ENCODE measurements at places on chromosomes 11 and 22.

GRCh38 chr11:78432058-78432515, 14.5 kb upstream of the GAB2 start:
- DNase-seq: no peak

DNA sequence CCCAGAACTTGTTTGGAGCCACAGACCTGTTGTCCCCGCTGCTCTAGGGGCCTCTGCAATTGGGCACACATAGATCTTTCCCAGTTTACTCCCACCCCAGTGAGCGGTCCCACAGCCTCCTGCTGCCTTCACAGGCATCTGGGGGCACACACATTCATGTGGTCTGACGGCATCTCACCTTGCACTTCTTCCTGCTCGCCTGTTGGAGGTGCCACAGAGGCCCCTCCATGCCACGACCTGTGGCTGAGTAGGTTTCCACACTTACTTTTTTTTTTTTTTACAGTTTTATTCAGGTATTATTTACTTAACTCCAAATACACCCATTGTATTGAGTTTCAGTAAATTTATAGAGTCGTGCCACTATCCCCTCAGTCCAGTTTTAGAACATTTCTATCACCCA, 68.9 kb upstream of the SEPTIN5 start:
- no peak for DNase-seq

DNA sequence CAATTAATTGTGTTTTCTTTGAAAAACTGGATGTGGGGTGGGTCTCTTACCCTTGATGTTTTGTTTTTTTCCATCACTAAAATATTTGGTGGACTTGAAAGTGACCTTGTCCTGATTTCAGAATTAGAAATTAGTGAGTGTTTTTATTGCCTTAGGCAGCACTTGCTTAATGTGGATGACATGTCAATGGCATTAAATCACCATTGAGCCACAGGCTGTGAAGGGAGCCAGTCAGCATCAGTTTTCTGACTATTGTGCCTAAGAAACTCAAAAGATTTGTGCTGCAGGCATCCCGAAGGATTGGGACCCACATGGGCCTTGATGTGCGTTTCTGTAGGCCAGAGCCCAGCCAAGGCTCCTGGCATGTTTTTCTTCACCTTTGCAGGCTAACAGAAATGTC, 53.8 kb downstream of the SWAP70 start:
- DNase-seq: no peak

DNA sequence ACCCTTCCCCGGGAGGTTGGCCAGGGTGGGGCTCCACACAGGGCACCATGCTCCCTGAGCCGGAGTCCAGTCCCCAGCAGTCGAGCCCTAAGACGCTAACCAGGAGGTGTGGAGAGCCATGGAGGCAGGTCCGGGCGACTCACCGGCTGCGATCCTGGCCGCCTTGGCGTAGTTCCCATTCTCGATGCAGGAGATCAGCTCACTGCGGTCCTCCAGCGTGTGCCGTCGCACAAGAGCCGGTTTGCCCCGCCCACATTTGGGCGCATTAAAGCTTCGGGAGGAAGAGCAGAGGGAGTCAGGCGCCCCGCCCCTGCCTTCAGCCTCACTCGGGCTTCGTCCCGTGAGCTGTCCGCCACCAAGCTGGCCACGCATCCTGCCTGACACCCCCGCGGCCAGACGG, 50.8 kb downstream of the BRD1 start:
- no peak for DNase-seq

- no peak for DNase-seq
Observed at GRCh38 chr22:19062943-19063308, 59.3 kb downstream of the DGCR2 start.

- no peak for DNase-seq
Observed at GRCh38 chr22:47199261-47199978, 437.0 kb downstream of the TBC1D22A start.

- no peak for DNase-seq
Observed at GRCh38 chr11:113781682-113782081, 2.1 kb downstream of the CLDN25 start.

DNA sequence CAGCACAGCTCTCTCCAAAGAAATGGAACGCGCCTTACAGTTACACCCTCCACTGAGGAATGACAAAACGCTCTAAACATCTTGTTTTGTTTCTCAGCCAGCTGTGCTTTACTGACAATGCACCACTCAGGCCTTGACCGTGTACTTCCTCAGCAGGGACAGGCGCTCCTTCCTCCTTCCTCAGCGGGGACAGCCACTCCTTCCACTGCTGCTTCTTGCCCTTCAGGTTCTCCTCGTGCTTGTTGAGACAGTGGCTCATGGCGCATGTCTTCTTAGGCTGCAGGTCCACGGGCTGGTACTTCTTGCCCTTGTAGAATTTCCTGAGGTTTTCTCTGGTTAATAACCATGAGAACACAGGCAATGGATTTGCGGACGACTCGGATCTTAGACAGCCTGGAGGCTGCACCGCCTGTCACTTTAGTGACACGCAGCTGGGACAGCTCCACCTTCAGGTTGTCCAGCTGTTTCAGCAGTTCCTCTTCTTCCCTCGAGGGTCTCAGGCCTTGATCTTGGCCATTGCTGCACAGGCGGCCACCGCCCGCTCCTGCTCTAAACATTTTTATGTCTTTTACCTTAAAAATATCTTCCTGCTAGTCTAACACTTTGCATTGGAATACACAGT, 613.8 kb downstream of the BRD1 start:
- DNase-seq: peak; percentile 6

- no peak for DNase-seq
Observed at GRCh38 chr11:12556788-12557384, 117.3 kb upstream of the TEAD1 start.

- DNase-seq: no peak
Observed at GRCh38 chr22:26713823-26714449, 56.5 kb downstream of the MIAT start.

- no peak for DNase-seq
Observed at GRCh38 chr11:122140500-122140899, 24.5 kb upstream of the BLID start.

GRCh38 chr11:92251980-92252379, 27.4 kb downstream of the FAT3 start:
- no peak for DNase-seq

DNA sequence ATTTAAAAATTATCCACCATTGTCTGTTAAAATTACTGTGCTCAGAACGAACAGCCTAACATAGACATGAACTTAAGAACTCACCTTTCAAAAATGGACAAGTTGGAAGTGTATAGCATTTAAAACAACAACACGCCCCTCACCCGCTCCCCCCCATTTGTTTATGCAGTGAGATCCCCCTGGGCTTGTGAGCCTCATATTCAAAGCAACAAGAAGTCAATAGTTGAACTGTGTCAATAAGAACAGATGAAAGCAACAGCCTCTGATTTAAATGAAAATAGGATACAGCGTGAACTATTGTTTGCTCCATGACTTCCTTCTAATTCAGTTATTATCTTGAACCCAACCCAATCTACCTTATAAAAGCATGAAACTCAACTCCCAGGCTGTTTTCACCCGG, 314.2 kb downstream of the BLID start:
- DNase-seq: no peak

DNA sequence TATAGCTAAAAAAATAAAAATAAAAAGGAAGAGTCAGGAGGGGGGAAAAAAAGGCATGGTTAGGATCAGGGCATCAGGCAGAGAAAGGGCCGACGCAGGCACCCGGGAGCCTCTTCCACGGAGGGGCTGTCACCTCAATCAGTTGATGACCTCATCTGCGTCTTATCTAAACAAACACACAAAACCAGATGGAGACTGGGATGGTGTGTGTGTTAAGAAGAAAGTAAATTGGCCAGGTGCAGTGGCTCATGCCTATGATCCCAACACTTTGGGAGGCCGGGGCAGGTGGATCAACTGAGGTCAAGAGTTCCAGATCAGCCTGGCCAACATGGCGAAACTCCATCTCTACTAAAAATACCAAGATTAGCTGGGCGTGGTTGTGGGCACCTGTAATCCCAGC, 63.6 kb downstream of the DHCR7 start:
- DNase-seq: no peak

- DNase-seq: no peak
Observed at GRCh38 chr11:19727246-19727645, 14.6 kb downstream of the NAV2 start.

DNA sequence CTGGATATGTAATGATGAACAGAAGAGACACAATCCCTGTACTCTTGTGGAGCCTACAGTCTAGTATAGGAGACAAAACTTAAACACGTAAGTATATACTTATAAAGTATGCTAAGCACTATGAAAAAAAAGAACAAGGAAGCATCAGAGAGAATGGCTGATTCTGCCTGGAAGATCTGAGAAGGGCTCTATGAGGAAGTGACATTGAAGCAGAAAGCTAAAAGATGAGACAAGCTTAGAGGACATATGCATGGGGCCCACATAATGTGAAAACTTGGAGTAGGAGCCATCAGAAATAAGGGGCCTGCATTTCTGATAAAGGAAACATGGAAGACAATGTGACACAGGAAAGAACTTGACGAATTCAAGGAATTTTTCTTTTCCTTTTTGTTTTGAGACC, 16.6 kb downstream of the SAA1 start:
- no peak for DNase-seq

DNA sequence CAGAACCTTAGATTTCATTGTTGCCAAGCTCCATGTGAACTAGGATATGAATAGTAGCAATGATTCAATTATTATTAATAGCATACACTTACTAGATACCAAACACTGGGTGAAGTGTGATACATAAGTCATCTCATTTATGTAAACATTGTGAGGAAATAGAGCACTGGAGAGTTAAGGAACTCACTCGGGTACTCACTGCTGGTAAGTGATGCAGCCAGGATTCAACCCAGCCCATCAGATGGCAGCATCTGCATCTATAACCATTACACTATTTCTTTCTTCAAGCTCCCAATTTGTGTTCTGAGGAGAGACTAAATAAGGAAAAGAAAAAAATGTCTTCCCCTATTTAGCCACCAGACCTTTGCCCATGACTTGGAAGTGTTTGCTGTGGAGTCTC, 10.2 kb upstream of the ALG8 start:
- DNase-seq: no peak

DNA sequence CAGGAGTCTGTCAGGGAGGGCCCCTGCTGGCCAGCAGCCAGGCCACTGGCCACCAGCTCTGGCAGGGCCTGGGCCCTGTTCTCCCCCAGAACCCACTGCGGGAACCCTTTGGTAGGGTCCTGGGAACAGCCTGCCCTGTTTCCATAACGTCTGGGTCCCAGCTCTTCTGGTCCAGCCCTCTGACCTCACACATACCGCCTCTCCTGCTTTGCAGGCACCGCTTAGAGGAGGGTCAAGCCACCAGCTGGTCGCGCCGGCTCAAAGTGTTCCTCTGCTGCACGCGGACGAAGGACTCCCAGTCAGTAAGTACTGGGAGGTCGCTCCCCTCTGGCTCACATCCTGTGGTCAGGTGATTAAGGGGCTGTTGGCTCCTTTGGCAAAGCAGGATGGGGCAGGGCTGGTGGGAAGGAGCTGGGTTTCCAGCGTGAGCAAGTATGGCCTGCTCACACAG, 26.6 kb upstream of the MYRF start:
- DNase-seq: no peak

DNA sequence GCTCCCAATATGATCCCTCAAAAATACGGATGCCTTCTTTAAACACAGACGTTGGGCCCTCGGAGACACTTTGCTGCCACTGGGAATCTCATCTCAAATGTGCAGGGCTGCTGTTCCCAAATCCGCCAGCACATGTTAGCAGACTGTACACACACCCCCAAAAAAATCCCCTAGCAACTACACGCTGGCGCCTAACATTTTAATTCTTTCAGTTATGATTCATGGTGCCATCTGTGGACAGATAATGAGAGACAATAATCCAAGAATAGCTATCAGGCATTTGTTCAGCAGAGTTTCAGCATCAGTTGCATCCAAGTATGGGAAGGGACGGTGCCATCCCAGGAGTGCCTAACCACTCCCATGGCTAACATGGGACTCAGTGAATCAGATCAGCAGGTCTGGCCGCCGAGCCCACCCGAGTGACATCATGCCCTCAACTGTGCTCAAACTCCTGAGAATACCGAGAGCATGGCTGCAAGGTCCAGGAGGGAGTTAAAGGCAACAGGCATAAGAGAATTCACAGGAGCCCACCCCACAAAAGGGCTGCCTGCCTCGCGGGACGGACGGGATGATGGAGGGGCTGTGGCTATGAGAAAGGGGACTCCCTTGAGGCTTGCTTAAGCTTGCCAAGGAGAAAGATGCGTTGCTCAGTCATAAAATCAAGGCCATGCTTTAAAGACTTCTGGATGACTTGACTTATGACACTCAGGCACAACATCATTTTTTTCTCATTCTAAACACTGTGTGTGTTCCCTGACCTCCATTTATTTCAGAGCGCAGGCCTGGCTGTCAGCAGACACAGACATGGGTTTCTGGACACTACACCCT, 337.0 kb downstream of the SHANK2 start:
- DNase-seq: no peak

DNA sequence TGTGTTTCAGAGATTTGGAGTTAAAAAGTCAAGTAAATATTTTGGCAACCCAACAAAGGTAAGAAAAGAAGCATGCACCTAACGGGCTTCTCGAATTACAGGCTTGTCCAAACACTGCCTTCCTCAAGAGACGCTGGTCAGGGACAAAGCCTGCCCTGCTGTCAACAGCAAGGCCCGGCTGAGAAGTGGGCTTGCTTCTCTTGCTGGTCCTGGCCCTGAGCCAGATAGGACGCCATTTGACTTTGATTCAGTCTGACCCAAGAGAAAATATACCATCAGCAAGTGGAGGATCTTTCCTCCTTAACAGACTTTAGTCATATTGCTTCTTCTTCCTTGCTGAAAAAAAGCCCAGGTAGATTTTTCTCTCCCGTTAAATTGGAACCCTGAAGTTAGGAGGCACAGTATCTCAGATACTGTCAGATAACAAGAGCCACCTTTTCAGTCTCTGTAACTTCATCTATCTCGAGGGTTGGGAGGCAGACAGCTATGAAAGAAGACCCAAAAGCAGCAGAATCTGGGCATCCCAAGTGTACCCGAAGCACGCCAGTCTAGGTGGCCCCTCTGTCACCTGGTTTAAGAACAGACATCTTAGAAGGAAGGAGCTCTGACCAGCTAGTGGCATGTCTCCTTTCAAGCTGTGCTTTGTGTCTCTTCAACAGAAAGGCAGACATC, 57.5 kb downstream of the C22orf31 start:
- DNase-seq: no peak

DNA sequence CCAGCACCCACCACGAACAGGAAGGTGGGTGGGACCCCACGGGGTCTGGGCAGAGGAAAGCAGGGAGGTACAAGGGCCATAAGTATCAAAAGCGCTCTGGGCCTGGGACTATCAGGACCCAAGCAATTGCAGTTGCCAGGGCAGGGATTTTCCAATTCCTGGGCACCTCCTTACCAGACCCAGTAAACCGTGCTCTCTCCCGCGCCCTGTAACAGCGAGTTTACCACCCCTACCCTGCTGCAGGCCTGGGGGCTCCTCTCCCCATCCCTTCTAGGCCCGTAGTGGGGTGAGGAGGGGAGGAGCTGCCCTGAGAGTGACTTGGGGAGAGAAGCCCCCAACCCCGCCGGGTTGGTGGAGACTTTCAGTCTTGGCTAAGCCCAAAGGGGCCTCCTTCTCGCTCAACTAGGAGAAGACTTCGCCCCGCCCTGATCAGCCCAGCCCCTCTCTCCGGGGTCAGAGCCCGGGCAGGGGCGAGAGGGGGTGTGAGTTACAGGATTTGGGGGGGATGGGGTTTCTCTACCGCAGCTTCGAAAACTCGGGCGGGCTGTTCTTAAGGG, 5.4 kb downstream of the PAX6 start:
- no peak for DNase-seq

- no peak for DNase-seq
Observed at GRCh38 chr11:31780480-31780971, 30.6 kb downstream of the PAX6 start.

- no peak for DNase-seq
Observed at GRCh38 chr11:126172596-126173038, 38.8 kb downstream of the RPUSD4 start.

GRCh38 chr22:43859176-43859575, 3.1 kb downstream of the SULT4A1 start:
- DNase-seq: no peak
